Stimulated activated CD8-positive, alpha-beta memory T cell treated with anti-CD3 and anti-CD28 coated beads, Interleukin-2, amount 100 ng/mL, for 48 hours (primary cell): ENCODE measurements at places on chromosomes 1 and 21.

DNA sequence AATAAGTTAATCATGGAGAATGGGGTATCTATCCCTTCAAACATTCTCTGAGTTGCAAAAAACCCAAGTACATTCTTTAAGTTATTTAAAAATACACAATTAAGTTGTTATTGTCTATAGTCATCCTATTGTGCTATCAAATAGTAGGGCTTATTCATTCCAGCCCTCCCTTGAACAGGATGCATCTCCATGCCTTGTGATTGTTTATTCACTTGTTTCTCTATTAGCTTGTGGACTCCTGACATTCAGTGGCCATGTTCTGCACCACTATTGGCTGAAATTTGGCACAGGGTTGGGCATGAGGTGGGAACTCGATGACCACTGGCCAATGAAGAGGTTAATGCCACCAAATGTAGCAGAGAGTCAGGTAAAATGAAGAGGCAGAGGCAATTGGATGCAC lies 272.8 kb downstream of the TNR start:
- no peak for DNase-seq

DNA sequence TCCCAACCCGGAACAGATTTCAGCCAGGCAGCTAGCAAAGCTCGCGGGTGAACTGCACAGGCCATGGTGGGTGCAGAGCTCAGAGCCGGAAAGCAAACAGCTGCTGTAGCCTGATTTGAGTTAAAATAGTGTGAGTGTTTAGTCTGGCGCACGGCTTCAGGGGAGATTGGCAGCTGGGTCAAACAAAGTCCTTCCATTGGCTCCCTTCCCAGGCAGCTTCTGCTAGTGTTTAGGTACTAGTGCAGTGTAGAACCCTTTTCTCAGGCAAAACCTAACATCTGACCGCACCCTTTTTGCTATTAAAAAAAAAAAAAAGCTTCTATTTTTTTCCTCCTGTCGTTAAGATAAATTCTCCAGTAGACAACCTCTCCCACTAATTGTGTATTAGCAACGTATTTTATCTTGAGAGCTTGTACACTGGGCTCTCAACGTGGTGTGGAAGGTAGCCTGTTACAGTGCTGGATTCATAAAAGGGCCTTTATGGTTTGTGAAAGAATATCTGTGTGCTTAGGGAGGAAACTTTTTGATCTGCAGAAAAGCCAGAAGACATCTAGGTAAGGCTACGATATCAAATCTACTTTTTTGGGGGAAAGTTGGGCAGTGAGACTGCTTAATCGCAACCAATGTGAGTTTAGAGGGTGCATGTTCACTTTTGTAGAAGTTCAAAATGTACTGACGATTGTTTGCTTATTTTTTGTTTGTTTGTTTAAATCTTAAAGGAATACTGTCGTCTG lies 689.6 kb downstream of the USP25 start:
- DNase-seq = no peak

DNA sequence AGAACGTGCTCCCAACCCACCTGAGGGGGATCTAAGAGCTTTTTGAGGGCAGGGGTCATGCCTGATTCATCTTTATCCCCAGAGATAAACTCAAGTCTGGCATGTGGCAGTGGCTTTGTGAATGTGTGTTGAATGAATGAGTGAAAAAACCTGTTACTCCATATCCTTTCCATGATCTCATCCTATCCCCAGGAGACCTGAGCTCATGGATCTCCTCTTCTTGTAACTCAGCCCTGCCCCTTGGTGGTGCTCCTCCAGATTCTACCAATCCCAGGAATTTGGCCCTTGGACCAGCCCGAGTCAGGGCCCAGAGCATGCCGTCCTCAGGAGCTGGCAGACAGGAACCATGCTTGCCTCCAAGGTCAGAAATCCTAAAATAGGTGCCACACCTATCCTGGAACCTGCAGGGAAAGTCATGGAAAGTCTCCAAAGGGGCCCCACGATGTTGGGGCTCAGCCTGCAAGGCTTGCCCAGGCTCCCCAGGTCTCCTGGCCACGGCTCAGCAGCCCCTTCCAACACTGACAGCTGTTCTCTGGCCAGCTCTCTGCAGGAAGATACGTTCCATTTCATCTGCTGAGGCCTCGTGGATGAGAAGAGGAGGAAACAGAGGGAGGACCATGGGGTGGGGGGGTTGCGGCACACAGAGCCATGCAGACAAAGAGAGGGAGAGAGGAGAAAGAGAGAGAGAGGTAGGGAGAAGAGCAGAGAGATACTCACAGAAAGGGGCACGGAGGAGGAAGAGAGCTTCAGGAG lies 214.6 kb downstream of the TRABD2B start:
- no peak for DNase-seq

DNA sequence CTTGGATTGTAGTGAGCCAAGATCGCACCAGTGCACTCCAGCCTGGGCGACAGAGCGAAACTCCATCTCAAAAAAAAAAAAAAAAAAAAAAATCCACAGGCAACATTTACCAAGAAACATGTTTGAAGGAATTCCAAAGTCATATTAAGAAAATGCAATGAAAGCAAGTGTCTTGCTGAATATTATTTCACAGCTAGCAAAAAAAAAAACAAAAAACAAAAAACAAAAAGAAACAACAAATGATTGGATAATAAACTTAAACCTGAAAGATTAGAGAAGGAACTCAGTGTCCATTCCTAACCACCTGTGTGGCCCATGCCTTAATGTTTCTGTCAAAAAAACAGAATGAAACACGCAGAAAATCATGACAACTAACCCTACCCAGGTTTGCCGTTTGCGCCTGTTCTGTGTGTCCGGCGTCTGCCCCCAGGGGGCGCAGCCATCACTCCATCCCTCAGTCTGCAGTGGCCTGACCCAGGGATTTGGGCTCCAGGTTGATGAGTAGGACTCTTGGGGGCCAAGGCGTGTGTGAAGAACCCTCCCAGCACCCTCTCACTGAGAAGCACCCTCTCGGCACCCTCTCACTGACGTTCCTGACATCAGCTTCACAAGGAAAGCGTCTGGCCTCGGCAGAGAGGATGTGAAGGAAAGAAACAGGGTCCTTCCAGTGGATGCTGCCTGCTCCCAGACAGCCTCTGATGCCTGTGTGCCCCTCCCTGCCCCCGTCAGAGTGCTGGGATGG lies 19.2 kb upstream of the PTTG1IP start:
- peak; percentile 63 for DNase-seq

DNA sequence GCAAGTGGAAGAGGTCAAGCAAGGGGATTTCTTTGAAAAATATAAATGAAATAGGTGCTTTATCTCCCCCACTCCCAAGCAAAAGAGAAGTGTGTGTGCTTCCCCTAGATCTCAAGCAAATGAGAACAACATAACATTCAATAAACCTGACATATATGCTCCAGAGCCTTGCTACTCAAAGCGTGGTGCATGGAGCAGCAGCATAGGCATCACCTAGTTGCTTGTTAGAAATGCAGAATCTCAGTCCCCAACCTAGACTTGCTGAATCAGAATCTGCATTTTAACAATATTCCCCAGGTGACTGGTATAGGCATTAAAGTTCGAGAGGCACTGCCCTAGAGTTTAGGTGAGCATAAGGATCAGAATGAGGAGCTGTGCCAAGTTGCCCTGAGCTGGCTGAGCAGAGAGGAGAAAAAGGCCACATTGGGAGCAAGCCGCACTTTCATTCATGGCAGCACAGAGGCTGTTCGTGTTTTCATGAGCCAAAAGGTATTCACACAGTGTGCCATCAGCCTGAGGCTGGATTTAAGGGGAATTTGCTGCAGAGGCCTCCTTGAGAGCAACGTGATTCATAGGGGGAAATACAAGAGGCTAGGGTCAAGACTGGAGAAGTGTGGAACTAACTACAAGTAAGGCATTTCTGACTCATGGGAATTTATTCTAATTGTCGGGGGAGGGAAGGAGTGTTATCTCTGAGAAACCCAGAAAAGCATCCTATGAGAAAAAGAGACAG lies 14.3 kb upstream of the LPAR3 start:
- DNase-seq = no peak

DNA sequence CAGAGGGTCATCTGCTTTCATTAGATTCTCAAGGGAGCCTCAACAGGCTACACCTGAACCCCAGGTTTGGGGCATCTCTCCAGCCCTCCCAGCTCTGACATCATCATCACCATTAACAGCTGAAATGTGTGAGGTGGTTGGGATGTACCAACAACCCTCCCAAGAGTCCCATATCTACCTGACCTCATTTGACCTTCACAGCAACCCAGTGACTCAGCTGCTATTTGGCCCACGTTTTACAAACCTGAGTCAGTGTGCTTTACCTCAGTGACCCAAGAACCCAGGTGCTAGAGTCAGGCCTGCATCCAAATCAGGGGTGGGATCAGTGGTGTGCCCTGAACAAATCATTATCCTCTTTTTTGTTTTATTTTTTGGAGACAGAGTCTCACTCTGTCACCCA lies 53.3 kb upstream of the TINAGL1 start:
- DNase-seq = no peak

GRCh38 chr1:119984771-119985170 lies 84.7 kb downstream of the NOTCH2 start:
- no peak for DNase-seq

DNA sequence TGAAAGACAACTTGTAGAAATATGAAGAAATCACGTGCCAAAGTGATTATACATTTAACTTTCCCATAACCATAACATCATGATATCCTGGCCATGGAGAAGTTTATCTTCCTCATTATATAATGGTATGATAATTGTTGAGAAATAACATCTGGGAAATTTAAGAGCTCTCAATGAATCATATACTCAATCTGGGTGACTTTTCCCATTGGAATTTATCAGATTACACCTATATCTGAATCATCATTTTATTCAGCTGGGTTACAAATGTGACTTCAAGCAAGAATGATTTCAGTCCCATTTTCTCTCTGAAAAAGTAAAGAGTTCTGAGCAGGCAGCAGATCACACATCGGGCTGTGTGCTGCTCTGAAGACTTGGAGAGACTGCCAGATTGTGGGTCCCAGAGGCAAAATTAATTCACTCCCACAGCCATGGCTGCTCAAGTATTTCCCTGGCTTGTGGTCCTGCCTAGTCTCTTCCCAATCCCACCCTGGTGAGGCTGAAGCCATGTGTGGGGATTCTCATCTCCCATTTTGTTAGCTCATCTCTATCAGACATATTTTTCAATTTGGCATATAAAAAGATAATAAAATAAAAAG lies 278.0 kb downstream of the MRPL39 start:
- no peak for DNase-seq

- no peak for DNase-seq
Measured at GRCh38 chr1:208231881-208232661, 12.1 kb downstream of the PLXNA2 start.

DNA sequence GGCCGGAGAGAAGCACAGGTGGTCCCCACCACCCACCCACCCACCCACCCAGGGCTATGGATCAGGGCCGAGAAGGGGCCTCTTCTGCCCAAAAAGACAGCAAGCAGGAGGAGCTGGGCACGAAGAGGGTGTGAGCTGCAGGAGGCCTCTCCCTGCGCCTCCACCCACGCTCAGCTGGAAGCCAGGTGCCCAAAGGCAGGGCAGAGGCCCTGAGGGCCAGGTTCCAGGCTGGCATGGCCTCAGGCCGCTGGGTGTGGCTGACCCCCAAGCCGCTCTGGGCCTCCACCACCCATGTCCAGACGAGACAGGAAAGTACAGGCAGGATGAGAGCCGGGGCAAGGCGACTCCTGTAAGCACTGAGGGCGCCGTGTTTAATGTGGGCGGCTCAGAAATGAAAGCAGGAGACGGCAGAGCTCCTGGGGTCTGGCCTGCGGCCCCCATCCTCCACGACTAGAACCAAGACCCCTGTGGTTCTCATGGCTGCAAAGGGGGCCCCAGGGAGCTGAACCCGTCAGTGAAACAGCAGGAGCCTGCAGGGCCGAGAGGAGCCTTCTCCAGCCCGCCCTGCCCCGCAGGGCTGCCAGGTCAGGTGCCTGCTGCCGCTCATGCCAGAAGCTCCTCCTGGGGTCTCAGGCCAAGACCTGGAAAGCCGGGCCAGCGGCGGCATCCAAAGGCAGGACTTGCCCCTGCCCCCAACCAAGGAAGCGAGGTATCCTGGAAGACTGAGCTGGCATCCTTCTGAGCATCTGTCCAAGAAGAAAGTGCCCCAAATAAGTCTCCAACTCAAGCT lies 56.0 kb downstream of the MEGF6 start:
- no peak for DNase-seq

GRCh38 chr21:46661211-46661625 lies 25.7 kb downstream of the PRMT2 start:
- peak; percentile 44 for DNase-seq

DNA sequence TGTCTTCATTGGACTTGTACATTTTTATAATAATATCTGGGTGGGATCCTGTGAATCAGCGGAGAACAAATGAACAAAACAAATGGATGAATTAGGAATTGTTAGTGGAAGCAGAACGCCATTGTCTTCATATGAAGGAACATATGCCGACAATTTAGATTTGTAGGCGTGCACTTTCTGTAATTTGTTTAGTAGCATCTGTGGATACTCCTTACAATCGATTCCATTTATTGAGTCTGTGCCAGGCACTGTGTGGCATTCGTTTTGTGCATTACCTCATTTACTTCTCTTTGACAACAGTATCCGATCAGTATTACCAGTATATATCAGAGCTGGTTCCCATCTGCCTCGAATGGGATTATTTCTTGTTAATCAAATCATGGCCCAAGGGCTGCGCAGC lies 61.9 kb downstream of the PRDM2 start:
- no peak for DNase-seq

- no peak for DNase-seq
Measured at GRCh38 chr1:37035796-37036666, 1.7 kb upstream of the GRIK3 start.

DNA sequence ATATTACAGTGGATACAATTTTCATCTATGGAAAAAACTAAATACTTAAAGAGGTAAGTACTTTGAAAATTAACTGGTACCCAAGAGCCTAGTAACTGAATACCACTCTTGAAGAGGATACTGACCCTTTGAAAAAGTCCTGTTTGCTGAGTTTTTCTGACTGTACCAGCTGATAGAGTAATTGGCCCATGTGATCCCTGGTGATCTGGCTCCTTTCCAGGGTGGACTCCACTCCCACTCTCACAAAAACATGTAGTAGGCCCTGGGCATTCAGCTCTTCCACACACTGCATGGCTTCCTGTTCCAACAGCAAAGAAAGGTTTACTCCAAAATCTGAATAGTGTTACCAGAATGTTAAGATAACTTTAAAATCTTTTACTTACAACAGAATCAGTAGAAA lies 53.6 kb upstream of the HP1BP3 start:
- DNase-seq = no peak

- no peak for DNase-seq
Measured at GRCh38 chr1:40710581-40711315, 19.2 kb downstream of the NFYC start.

DNA sequence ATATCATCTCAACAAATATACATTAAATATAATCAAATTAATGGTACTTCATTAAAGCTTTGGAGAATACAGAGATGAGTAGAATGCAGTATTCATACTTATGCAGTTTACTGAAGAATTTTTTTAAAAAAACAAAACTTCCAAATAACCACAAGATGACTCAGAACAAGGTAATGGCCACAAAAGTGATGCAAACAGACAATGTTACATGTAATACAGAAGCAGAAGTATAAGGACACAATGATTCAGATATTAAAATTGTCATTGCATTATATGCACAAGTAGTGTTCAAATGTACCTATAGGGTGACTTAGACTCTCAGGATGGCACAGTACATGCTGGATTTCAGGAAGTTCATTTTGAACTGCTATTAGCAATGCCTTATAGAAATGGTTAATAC lies 227.2 kb upstream of the ST6GALNAC5 start:
- no peak for DNase-seq
